Heart right ventricle (tissue), 16 donors: ENCODE measurements at places on chromosomes 2 and 18.
A peak's percentile ranks its signal among the peaks of the same experiment; 100 is the strongest.

DNA sequence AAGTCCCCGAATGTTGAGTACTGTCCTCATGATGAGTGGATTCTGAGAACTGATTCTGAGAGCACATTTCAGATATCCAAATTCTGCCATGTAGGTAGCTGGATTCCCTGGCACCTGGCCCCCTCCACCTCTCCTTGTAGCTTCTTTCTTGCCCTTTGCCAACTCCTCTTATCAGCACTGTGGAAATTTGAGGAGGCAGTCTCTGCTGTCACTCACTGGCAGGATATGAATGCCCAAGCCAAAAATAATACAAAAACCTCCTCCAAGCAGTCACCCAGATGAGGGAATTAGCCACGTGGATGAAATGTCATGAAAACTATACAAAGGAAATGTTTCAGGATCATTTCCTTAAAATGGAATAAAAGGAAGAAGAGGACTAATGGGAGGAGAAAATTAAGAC is 276.8 kb downstream of the SETBP1 start:
- no peak overlapping the region for H3K27ac ChIP-seq
- H3K4me3 ChIP-seq = no peak overlapping the region
- H3K27me3 ChIP-seq = no peaks in the 10 kb centered on the region
- DNase-seq = no peak
- H3K36me3 ChIP-seq = no peaks in the 10 kb centered on the region

DNA sequence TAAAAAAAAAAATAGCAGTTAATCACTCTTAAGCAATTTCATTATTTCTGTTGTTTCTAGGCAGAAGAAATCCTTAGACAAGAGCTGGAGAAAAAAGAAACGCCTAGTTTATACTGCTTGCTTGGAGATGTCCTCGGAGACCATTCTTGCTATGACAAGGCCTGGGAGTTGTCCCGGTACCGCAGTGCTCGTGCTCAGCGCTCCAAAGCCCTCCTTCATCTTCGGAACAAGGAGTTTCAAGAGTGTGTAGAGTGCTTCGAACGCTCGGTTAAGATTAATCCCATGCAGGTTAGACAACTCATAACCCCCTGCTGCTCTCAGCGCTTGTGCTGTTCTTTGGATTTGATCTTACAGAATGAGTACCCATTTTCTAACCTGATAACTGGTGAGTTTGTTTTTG is 130.4 kb downstream of the TTC27 start:
- no peaks in the 10 kb centered on the region for H3K4me1 ChIP-seq
- no peak for DNase-seq
- H3K36me3 ChIP-seq = no peaks in the 10 kb centered on the region

DNA sequence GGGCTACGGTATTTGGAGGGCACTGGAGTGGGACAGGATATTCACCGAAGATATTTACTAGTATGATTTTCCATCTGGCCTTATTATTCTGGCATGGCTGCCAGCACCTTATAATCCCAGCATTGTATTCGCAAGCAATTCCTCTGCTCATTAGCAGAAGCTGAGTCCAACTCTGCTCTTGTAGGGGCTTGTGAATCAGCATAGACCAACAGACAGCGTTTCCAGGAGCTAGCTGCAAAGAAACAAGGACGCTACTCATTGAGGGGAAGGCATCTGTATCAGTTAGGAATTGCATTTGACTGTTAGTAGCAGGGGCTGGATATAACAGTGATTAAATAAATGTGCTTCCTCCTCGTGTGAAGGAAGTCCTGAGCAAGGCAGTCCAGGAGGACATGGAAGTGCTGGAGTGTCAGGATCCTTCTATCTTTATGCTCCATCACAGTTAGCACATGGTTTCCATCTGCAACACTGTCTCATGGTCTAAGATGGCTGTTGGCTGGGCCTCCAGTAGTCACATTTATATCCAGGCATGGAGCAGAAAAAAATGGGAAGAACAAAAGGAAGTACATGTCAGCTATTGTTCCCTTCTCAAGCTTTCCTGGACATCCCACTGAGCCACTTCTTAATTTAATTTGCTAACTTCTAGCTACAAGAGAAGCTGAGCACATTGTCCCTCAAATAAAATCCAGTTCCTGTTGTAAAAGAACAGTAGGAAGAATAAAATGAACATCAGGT is 214.1 kb downstream of the C1D start:
- no peaks in the 10 kb centered on the region for H3K36me3 ChIP-seq
- no peaks in the 10 kb centered on the region for H3K27me3 ChIP-seq
- H3K27ac ChIP-seq = no peak overlapping the region
- H3K4me3 ChIP-seq = no peak overlapping the region
- no peak for DNase-seq

- H3K36me3 ChIP-seq = no peaks in the 10 kb centered on the region
- DNase-seq = no peak
- H3K4me1 ChIP-seq = no peaks in the 10 kb centered on the region
- H3K27me3 ChIP-seq = no peaks in the 10 kb centered on the region
- no peak overlapping the region for H3K27ac ChIP-seq
Observed at GRCh38 chr18:59737776-59738300, 40.6 kb upstream of the CCBE1 start.

DNA sequence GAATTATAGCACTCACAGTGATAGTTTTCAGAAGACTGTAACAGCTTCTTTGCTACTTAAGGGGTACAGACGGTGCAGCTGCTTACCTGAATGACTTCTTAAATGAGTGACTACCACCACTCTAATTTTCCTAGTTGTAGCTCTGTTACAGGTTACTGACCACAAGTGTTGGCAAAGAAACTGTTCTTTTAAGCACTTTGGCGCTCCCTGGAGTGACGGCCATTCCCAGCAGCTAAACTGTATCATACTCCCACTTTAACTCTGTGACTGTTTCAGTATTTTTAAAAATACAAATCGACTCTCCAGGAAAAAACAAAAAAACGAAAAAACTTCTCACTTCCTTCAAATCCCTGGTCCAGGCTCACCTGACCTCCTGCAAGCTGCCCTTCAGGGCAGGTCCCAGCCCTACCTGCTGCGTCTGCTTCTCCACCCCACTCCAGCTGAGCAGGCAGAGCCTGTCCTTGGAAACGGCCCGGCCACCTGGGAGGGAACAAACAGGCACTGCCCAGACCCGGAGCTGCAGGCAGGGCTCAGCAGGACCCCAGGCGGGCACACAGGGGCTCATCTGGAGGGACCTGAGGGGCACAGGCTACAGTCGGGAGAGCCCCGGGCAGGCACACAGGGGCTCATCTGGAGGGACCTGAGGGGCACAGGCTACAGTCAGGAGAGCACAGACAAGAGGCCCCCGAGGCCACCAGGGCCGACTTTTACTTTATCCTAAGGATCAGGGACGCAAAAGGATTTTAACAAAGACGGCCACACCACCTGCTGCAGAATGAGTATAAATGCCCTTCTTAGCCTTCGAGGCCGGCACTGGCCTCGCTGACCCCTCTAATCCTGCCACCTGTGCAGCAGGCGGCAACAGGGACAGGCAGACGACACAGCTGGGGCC is 24.5 kb downstream of the SLC66A2 start:
- no peaks in the 10 kb centered on the region for H3K27me3 ChIP-seq
- no peak overlapping the region for H3K27ac ChIP-seq
- peaks cover 16% of the 10 kb centered on the region for H3K36me3 ChIP-seq
- no peak for DNase-seq

- H3K4me3 ChIP-seq = no peak overlapping the region
- no peaks in the 10 kb centered on the region for H3K27me3 ChIP-seq
- H3K27ac ChIP-seq = no peak overlapping the region
- no peak for DNase-seq
Observed at GRCh38 chr2:203982276-203982675, 45.7 kb downstream of the ICOS start.

DNA sequence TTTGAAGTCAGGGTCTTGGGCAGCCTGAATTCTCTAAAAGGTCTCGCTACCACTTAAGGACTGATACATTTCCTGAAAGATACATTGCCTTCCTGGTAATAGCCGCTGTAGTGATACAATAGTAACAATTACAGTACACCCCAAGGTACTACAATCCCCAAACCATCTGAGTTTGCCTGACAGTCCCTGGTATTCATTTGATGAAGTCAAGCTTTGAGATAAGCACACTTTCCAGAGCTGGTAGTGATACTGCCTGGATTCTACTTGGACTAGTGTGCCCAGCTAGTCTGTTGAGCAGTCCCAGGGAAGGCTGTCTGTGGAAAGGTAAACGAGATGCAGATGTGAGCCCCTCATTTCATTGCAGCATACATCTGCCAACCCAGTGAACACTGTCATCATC is 24.4 kb upstream of the ITGB6 start:
- no peak overlapping the region for H3K4me3 ChIP-seq
- no peaks in the 10 kb centered on the region for H3K27me3 ChIP-seq
- no peak overlapping the region for H3K27ac ChIP-seq
- H3K36me3 ChIP-seq = no peaks in the 10 kb centered on the region
- H3K4me1 ChIP-seq = peaks cover 25% of the 10 kb centered on the region
- no peak for DNase-seq

GRCh38 chr2:157838442-157839161 is 37.5 kb downstream of the ACVR1 start:
- peak overlapping the region; percentile 42 for H3K27ac ChIP-seq
- peaks cover 13% of the 10 kb centered on the region for H3K4me1 ChIP-seq
- peak; percentile 25 for DNase-seq
- no peaks in the 10 kb centered on the region for H3K27me3 ChIP-seq

DNA sequence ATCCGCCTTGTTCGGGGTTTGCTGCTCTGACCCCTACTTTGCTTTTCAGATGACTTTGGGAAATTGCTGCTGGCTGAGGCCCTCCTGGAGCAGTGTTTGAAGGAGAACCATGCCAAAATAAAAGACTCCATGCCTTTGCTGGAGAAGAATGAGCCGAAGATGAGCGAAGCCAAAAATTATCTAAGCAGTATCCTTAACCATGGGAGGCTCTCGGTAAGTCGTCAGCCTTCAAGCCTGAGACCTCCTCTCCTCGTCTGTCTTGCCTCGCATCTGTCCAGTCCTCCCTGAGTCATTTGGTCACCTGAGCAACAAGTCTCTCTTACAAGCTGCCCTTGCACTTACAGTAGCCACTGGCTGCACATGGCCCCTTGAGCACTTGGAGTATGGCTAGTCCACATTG is 34.7 kb upstream of the MCFD2 start:
- H3K4me1 ChIP-seq = peaks cover 17% of the 10 kb centered on the region
- H3K36me3 ChIP-seq = no peaks in the 10 kb centered on the region
- no peak overlapping the region for H3K27ac ChIP-seq
- no peak overlapping the region for H3K4me3 ChIP-seq

DNA sequence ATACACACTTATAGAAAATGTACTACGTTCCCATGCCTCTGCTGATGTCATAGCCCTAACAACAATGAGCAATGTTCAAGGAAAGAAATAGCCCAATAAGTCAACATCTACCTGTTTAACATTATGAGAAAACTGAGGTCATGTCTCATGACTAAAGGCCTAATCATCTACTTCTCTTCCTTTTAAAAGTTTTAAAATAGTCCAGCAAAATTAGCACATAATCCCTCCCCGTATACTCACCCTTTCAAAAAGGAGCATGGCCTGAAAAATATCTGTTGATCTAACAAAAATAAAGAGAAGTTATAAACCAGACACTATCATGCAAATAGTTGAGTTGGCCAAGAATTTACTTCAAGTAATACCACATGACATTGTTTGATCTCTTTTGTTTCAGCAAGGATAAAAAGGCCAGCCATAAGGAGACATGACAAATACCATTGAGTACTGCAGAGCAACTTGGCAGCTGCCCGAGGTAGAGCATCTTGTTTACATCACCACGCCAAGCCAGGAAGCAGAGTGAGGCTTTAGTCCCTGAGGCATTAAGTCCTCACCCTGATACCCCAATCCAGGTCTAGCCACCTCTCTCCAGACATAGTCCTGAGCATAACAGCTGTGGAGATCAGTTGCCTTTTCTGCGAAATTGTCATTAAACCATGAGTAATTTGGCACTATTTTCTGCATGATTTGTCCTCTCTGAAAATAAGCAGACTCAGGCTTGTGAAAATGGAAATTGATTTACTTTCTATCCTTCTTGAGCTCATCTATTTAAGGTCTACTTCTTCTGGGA is 137.4 kb upstream of the ETAA1 start:
- peak; percentile 29 for DNase-seq
- no peak overlapping the region for H3K4me3 ChIP-seq
- H3K27me3 ChIP-seq = no peaks in the 10 kb centered on the region
- H3K36me3 ChIP-seq = no peaks in the 10 kb centered on the region
- no peaks in the 10 kb centered on the region for H3K4me1 ChIP-seq

DNA sequence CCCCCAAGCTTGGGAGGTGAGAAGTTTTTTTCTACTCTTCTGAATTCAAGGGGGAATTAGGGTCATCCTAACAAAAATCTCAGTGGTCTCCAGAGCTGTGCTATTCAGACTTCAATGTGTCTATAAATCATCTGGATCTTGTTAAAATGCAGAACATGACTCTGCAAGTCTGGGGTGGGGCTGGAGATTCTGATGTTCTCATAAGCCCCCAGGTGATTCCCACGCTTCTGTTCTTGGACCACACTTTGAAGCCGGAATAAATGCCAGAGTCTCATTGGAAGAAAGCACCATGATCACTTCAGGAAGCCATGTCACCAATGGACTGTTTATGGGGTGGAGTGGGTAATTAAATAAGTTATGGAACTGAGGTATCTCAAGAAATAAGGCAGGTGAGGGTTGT is 22.2 kb upstream of the SLC16A14 start:
- DNase-seq = no peak
- H3K4me1 ChIP-seq = no peaks in the 10 kb centered on the region
- H3K27ac ChIP-seq = no peak overlapping the region
- H3K4me3 ChIP-seq = no peak overlapping the region

- no peaks in the 10 kb centered on the region for H3K36me3 ChIP-seq
- peaks cover 27% of the 10 kb centered on the region for H3K27me3 ChIP-seq
Observed at GRCh38 chr18:3498698-3499471, 48.9 kb downstream of the TGIF1 start.

DNA sequence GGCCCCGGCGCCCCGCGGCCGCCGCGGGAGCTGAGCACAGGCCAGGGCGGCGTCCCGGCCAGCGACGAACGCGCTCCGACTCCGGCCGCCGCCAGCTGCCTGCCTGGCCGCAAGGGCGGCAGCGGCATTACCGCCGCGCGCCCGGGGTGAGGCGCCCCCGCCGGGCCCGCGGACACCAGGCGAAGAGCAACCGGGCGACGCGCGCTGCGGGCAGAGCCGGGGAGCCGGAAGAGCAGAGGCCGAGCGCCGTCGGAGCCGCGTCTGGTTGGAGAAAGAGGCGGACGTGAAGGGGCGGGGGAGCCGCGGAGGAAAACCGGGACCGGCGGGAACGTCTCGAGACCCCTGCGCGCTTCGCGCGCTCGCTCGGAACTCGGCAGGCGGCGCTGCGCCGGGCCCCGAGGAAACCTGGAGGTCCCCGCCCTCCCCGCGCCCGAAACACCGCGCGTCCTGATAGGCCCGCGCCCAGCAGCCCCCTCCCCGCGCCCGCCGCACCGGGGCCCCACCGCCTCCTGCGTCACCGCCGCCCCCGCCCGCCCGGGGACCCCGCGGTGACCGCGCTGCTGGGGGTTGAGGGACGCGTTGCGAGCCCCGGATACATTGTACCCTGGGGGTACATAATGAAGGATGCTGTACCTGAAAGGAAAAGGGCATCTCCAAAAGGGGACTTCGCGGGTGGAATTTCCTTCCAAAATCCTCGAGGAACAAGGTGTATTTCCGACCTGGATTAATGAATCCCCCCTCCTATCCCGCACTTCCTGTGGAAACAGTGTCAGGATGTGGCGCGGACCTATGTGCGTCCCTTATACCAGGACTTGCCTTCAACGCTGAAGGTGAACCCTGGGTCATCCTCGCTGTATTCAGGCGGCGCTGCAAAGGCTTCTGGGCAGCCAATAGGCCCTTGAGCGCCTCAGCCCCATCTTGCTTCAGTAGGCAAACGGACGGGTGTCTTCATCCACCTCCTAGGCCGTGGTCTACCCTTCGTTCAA is 1.0 kb upstream of the B4GALT6 start:
- H3K36me3 ChIP-seq = no peaks in the 10 kb centered on the region
- peak overlapping the region; percentile 70 for H3K27ac ChIP-seq
- peaks cover 17% of the 10 kb centered on the region for H3K27me3 ChIP-seq
- peak; percentile 62 for DNase-seq

GRCh38 chr18:48657447-48658120 is 118.8 kb downstream of the CTIF start:
- no peak overlapping the region for H3K27ac ChIP-seq
- H3K27me3 ChIP-seq = no peaks in the 10 kb centered on the region
- DNase-seq = no peak
